ENCODE measurements at places on chromosomes 11 and 22.

- peak; percentile 37 for DNase-seq
Observed at GRCh38 chr11:32052215-32052614, 38.7 kb upstream of the RCN1 start.

DNA sequence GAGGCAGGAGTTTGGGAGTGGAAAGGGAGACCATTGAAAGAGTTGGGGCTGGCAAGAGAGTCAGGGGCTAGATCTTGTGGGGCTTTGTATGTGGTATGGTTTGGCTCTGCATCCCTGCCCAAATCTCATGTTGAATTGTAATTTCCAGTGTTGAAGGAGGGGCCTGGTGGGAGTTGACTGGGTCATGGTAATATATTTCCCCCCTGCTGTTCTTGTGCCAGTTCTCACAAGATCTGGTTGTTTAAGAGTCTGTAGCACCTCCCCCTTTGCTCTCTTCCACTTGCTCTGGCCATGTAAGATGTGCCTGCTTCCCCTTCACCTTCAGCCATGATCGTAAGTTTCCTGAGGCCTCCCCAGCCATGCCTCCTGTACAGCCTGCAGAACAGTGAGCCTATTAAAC, 10.1 kb upstream of the RAB3IL1 start:
- DNase-seq = no peak

DNA sequence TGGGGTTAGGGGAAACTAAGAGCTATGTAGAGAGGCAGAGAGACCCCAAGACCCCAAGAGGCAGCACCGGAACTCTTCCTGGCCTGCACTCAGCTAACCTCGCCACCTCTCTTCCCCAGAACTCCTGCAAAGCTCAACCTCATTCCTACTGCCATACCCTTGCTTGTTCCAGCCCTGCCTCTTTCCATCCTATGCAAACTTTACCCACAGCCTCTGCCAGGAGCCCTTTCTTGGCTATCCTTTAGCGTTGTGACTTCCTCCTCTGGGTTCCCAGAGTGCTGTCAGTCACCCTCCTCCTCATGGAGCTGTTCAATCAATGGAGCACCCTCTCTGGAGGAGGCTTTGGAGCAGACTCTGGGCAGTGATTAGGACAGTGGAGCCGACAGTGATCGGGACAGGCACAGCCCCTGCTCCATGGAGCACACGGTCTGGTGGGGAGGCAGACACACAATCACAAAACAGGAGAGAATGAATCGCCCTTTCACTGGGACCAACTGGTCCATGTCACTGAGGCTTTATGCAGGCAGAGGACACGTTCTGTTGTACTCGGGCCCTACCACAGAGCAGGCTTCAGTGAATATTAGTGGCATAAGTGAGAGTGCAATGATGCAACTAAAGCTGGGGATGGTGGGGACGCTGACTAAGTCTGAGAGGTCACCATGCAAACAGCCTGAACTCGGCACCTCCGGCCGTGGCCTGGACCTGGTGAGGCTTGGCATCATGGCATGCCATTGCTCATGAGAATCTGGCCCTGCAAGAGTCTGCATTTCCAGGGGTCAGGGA, 24.6 kb upstream of the P2RY2 start:
- DNase-seq = no peak

- no peak for DNase-seq
Observed at GRCh38 chr11:44738791-44739190, 12.0 kb downstream of the TSPAN18 start.

DNA sequence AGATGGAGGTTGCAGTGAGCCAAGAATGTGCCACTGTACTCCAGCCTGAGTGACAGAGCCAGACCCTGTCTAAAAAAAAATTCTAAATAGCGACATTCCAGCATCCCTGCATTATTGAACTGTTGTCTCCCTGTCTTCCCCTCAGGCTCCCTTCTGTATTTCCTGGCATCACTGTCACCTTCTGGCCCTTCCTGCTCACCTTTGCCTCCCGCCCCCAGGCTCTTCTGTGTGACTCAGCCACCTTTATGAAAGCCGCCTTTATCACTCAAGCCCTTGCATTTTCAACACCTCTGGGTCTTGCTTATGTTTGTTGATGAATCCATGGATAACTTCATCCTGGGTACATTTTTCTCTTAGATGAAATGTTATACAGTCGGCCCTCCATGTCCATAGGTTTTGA, 21.1 kb downstream of the UBASH3B start:
- no peak for DNase-seq

DNA sequence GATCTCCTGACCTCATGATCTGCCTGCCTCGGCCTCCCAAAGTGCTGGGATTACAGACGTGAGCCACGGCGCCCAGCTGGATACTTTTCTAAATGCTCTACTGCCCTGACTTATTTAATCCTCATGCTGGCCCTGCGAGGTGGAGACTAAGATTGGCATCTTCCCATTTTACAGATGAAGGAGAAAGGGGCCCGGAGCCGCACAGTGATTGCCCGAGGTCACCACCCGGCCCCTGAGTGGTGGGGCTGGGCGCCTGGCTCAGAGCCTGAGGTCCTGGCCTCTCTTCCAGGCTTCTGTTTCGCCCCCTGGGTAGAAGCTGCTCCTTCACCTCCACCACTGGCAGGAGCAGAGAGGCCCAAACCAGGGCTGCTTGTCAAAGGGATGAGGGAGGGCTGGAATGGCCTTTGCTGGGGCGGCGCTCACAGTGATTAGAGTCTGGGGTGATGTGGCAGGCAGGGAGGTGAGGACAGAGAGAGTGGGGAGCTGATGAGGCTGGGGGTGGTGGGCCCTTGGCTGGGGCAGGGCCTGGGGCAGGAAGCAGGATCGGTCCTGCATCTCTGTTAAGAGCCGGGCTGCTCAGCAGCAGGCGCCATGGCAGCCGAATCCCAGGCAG, 15.4 kb upstream of the MPPED1 start:
- DNase-seq = no peak

GRCh38 chr11:61851113-61851899, 23.2 kb downstream of the FADS2 start:
- no peak for DNase-seq

- DNase-seq = no peak
Observed at GRCh38 chr22:30333707-30334087, 7.0 kb upstream of the TBC1D10A start.

GRCh38 chr22:41578114-41578513, 11.5 kb downstream of the PMM1 start:
- no peak for DNase-seq

DNA sequence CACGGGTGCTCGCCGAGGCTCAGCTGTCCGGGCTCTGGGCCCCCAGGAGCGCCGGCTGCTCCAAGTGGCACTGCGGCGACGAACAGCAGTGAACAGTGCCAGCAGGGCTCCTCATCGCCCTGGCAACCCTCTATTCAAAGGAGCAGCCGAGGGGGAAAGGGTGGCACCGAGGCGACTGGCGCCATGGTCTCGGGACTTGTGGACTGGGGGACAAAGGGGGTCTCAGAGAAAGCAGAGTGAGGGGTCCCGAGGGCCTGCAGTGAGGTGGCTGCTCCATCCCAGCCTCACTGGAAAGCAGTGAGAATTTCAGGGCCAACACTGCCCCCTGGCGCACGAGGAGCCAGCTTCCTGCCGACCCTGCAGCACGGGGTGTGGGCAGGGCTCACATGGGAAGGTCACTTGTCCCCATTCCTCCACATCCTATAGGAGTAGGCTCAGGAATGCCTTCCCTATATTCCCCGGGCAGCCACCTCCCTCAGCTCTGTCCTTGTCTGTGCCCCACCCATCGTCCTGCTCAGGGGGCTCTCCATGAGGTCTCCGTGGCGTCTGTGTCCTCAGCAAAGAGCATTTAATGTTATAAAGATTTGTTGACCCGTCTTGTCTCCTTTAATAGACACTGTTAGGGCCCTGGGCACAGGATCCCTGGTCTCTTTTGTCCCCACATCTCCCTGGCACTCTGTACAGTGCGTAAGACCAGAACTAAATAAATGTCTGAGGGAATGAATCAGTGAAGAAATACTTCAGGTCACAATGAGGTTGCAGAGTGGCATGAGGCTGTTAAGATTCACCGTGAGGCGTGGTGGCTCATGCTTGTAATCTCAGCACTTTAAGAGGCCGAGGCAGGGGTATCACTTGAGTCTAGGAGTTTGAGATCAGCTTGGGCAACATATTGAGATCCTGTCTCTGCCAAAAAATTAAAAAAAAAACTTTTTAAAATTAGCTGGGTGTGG, 26.4 kb downstream of the LRFN4 start:
- DNase-seq = peak; percentile 40

DNA sequence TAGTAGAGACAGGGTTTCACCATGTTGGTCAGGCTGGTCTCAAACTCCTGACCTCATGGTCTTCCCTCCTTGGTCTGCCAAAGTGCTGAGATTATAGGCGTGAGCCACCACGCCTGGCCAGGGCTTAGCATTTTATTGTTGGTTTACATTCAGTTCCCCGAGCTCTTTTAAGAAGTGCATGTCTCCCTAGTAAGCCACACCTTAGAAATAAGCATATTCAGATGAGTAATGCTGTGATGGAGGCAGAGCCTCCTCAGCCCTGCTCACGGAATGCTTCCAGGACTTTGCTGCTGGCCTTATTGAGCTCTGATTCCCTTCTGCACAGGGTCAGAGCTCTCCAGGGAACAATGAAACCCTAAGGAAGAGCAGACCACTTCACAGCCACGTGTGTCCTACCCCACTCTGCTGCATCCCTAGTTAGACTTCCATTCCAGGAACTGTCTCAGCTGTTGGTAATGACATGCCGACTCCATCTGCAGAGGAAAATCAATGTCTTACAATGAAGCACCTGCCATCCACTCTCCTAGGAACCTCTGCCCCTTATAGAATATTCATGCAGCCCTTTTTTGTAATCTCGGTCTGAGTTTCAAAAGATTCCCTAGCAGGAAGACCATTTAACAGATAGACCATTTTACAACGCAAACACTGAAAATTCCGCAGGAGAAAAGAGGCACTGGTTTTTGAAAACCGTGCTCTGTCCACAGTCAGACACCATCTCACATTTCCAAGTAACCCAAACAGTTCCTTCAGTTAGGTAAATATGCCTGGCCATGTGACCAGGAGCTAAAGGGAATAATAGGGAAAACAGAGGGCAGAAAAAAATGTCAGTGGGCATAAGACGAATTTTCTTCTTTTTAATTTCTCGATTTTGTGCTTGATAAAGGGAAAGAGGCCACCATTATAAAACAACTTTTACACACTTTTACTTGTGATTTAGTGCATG, 1.7 kb upstream of the JAM3 start:
- no peak for DNase-seq
